SHP77 (cell line): ENCODE measurements at places on chromosomes 4 and X.

GRCh38 chr4:82809619-82810018, 11.0 kb upstream of the SCD5 start:
- DNase-seq: no peak

GRCh38 chr4:35963974-35964515, 280.3 kb downstream of the ARAP2 start:
- no peak for DNase-seq

DNA sequence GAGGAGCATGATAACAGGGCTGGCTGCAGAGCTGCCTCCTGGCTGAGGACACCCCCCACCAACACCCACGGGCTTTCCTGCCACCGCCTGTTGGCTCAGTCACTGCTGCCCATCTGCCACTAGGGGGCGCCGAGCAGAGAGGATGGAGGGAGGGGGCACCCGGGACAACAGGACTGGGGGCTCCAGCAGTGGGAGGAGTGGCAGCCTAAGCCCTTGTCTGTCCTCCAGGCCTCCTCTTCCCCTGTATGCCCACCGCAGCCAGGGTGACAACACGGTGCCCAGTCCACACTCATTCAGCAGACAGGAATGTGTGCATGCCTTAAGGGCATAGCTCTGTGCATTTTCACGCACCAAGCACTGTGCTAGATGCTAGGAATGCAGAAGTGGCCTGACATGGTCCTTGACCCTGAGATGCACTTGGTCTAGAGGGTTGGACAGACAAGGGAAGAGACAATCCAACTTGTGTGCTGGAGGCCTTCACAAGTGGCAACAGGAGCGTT, 149.9 kb downstream of the AMMECR1 start:
- no peak for DNase-seq

- DNase-seq: no peak
Measured at GRCh38 chr4:83591056-83591455, 55.1 kb downstream of the GPAT3 start.

GRCh38 chr4:25401066-25401465, 24.0 kb downstream of the ANAPC4 start:
- DNase-seq: no peak

GRCh38 chr4:73741750-73742489, 1.6 kb downstream of the CXCL8 start:
- DNase-seq: no peak

DNA sequence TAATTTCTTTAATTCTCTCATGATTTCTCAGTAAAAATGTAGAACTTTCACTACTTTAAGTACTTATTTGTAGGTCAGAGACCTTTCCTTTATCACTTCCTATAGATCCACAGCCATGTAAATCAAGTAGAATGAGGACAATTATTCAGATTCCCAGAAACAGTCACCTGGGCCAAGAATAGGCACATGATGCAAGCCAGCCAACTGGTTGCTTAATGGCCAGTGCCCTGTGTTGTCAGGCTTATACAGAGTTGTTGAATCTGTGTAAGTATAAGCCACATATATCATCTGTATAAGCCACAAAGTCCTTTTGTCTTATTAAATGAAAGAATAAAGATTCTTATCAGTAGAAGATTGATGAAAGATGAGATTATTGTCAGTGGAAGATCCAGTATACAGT, 5.2 kb downstream of the BANK1 start:
- DNase-seq: no peak

DNA sequence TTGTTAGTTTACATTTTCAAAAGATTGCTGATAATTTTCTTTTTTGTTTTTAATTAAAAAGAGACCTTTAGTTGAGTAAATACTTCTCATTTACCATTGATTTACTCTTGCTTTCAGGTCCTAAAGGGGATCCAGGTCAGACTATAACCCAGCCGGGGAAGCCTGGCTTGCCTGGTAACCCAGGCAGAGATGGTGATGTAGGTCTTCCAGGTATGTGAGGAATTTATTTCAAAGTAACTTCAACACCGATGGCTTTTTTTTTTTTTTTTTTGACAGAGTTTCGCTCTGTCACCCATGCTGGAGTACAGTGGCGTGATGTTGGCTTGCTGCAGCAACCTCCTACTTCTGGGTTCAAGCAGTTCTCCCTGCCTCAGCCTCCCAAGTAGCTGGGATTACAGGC, 135.1 kb downstream of the IRS4 start:
- no peak for DNase-seq

- no peak for DNase-seq
Measured at GRCh38 chrX:102560423-102561068, 38.8 kb upstream of the ARMCX5 start.

- no peak for DNase-seq
Measured at GRCh38 chr4:1997712-1998111, 11.1 kb downstream of the NELFA start.

DNA sequence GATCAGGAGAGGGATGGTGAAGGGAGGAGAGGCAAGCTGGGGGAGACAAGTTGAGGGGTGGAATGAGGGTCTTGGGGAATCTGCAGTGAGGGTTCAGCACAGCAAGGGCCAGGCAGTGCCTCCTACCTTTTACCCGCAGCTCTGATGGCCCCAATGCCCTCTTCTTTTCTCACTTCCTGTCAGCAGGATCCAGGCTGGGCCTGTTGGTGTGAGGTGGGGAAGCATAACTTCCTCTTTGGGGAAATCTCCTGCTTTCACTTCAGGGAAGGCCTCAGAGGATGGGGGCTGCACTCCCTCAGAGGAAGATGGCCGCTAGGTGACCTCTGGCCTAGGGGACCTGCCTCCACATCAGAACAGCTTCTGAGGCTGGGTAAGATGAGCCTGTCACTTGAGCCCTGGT, 36.5 kb downstream of the EFNB1 start:
- no peak for DNase-seq

GRCh38 chr4:39280770-39281169, 85.4 kb downstream of the RFC1 start:
- DNase-seq: no peak

GRCh38 chrX:3711331-3711917, 2.0 kb downstream of the PRKX start:
- DNase-seq: no peak

- DNase-seq: no peak
Measured at GRCh38 chr4:142983065-142983464, 137.0 kb upstream of the INPP4B start.

DNA sequence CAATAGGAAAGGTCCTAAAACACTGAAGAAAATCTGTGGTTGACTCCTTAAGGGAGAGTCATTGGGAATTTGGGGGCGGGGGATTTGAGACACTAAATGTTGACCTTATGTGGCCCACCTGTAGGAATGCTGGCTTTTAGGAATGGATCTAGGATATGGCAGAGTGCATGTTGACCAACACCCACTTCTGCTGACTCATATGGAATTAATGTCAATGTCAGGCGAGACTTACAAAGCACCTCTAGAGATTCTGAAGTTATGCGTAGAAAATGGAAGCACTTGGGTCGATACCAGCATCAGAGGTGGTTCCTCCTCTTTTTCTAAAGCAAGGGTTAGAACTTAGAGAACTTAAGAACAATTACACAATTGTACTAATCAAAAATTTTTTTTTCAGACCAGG, 100.6 kb upstream of the CBR4 start:
- no peak for DNase-seq

- DNase-seq: no peak
Measured at GRCh38 chrX:133783274-133783673, 202.1 kb downstream of the GPC3 start.

DNA sequence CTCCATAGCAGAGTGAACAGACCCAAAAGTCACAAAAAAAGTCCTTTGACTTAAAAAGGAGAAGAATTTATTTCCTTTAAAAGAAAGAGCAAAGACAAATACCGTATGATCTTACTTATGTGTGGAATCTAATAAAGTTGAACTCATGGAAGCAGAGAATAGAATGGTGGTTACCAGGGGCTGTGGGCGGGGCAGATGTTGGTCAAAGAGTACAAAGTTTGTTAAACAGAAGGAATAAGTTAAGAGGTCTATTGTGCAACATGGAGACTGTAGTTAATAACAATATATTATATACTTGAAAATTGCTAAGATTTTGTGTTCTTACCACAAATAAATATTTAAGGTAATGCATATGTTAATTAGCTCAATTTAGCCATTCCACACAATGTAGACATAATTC, 173.3 kb upstream of the S100G start:
- DNase-seq: no peak

DNA sequence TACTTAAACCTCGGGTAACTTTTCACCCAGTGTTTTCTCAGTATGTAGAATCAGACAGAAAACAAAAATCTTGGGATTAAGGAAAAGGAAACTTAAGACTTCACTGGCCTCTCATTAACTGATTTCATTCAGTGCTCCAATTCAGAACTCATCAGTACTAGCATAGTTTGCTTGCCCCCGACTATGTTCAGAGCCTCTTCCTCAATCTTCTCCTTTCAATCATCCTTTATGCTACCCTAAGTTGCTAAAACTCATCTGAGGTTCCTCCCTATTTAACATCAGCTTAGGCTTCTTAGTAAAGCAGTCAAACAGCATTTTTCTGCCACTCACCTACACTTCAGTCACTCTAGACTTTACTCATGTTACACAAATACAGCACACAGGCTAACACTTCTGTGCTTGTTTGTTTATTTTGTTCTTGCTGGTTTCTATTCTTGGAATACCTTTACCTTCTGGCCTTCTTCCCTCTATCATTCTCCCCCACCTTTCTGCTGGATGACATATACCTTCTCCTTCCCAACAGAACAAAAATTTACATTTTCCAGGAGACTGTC, 163.0 kb upstream of the TLL1 start:
- DNase-seq: no peak

- no peak for DNase-seq
Measured at GRCh38 chr4:79991601-79992000, 81.4 kb downstream of the ANTXR2 start.

- DNase-seq: peak; percentile 20
Measured at GRCh38 chr4:83282049-83282535, 2.5 kb downstream of the COQ2 start.

- DNase-seq: no peak
Measured at GRCh38 chrX:151675121-151675746, 20.0 kb upstream of the PRRG3 start.

- DNase-seq: no peak
Measured at GRCh38 chr4:121555315-121556107, 141.3 kb downstream of the ANXA5 start.

DNA sequence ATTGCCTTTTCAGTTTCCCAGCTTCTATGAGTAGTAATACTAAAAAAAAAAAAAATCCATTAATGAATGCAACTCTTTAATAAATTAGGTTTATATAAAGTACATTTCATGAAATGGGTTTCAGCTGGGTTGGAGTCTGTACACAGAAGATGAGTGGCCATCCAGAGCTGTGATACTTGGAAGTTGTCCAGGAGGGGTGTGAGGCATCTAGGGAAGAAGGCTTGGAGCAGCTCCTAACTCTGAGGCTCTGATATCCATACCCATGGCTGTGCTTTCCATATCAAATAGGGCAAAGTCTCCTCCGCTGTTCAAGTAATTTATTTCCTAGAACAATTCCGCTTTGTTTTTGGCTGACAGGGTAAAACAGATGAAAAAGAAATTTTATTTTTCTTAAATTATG, 423.3 kb upstream of the TENM3 start:
- no peak for DNase-seq

DNA sequence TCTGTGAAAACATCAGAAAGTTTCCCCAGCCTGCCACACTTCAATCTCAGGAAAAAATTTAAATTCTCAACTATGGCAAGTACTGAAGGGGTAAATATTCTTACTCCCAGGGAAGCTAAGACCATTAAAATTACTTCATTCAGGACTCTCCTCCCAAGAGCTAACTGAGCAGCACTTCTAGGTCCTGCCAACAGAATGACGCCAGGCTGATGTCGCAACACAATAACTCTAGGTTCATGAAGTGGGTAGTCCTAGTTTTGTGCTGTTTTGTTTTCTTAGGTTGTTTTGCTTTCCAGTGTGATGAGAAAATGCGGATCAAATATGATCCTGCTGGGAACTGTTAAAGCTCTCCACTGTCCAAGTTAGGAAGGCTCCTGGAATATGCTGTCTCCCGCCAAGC, 180.0 kb downstream of the NKX6-1 start:
- no peak for DNase-seq

GRCh38 chr4:186881521-186882220, 158.0 kb upstream of the FAT1 start:
- DNase-seq: no peak

- DNase-seq: no peak
Measured at GRCh38 chrX:2697741-2698299, 6.7 kb downstream of the CD99 start.

GRCh38 chr4:174559894-174560293, 37.6 kb upstream of the HPGD start:
- no peak for DNase-seq

DNA sequence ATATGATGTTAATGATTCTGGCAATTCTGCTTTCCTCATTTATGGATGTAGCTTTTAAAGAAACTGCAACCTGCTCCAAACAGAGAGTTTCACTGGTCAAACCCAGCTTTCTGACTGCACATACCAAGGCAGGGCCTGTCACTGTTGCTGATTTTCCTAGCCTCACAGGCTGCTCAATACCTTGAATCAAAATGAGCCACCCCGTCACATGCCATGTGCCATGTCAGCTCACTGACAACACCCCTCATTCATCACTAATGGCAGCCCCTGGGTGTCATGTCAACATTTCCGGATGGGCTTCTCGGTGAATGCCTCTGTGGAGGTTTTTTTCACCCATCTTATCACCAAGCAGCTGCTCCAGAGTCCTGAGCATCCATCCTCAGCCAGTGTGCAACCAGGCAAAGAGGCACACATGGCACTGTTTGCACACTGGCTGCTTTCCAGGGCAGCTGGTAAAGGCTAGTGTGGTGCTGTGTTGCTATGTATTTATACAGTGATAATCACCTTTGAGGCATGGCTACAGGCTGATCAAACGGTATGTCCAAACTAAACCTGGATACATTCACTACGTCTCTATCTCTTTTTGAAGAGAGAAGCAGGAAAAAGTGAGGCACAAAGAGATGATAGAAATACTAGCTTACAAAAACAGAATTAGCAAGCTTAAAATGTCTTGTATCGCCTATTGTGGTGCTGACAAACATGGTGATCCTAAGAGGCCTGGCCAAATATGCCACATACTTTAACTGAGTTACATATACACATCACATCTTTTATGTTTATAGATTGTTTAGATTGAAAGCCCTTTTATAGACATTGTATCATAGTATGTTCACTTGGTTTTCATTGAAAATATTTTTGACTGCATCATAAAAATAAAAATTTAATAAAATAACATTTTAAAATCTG, 94.6 kb upstream of the INPP4B start:
- peak; percentile 76 for DNase-seq

GRCh38 chr4:74038086-74038424, 434 bp downstream of the CXCL3 start:
- DNase-seq: no peak

GRCh38 chr4:113122066-113122465, 72.6 kb downstream of the ANK2 start:
- DNase-seq: no peak
